ENCODE measurements at places on chromosomes 7 and 10.

- DNase-seq = no peak
These were observed 55.2 kb downstream of the LRMDA start for GRCh38 chr10:75486591-75486990.

- no peak for DNase-seq
These were observed 61.8 kb upstream of the EEPD1 start for GRCh38 chr7:36090976-36091873.

- no peak for DNase-seq
These were observed 80.0 kb downstream of the MLLT10 start for GRCh38 chr10:21614000-21614399.

DNA sequence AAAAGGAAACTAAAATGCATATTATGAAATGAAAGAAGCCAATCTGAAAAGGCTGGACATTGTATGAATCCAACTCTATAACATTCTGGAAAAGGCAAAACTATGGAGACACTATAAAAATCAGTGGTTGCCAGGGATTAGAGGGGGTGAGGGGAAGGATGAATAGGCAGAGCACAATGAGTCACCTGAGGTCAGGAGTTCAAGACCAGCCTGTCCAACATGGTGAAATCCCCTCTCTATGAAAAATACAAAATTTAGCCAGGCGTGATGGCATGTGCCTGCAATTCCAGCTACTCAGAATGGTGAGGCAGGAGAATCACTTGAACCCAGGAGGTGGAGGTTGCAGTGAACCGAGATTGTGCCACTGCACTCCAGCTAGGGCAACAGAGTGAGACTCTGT lies 324.8 kb upstream of the PHYHIPL start:
- DNase-seq = no peak

DNA sequence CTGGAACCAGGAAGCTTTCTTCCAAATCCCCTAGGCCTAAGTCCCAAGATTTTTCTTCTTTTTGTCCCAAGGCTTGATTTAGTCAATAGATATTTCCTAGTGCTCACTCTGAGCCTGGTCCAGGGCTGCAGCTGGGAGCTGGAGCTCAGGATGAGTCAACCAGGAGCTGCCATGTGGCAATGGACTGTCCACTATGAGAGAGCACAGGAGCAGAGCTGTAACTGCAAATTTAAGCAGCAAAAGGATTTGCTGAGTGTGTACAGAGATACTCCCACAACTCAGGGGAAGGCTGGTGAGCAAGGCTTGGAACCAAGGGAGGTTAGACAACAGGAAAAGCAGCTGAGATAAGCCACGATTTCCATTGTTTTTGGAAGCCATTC lies 92.1 kb upstream of the CXCL12 start:
- no peak for DNase-seq

- DNase-seq = no peak
These were observed 156.5 kb downstream of the PRKCQ start for GRCh38 chr10:6423413-6424170.

DNA sequence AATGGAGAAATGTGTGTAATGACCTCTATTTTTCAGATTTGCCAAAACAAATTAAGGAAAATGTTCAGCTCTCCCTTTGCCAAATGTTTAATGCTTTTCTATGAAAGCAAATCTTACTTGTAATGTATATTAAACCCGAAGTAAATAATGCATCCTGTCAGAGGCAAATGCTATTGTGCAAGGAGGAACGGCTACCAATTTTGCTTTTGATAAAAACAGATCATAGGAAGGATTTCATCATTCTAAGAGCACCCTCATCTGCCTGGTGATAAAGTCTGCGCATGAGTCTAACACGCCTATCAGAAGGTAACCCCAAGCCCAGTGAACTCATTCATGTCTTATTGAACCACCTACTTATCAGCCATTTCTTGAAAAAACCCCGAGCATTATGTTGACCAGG lies 412.4 kb upstream of the MKI67 start:
- DNase-seq = no peak

- DNase-seq = no peak
These were observed 60.4 kb upstream of the CDK1 start for GRCh38 chr10:60717852-60718251.

DNA sequence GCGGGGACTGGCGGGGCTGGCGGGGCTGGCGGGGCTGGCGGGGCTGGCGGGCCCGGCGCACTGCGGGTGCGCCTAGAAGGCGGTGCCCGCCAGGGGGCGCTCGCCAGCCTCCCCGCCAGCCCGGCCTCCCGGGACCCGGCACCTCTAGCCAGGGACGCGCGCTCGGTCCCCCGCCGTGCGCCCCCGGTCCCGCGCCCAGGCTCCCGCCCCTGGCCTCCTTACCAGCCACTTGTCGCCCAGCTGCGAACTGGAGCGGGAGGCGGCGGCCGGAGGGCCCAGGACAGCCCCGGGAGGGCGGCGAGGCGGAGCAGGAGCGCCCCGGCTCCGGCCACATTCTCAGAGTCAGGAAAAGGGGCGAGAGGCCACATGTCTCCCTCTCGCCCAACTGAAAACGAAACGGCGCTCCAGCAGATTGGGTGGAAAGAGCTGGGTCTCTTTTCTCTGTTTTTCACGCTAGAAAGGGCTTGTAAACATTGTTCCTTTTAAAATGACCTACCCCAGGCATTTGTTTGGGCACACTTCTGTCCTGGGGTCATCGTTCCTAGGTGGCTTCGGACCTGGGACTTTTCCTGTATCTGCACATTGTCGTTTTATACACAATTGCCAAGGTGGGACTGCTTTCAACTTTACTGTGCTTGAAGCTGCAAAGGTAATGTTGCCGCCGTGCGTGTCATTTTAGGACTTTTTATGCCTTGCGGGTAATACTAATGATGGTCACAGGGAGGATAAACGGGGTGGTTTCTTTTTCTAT lies 378 bp upstream of the PRKCQ start:
- no peak for DNase-seq

DNA sequence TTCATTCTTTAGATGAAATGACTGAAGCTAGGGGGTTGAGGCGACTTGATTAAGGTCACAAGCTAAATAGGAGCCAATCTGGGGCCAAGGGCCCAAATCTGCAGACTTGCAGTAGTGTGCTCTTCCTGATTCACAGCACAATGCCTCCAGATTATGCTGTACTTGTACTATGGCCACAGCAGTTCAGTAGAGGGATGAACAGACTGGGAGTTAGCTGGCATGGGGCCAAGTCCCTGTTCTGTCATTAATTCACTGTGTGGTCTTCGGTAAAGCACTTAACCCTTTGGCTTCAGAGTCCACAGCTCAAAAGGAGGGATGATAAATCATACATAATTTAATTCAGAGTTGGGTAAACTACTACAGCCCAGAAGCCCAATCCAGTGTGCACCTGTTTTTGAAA lies 196.8 kb downstream of the XPNPEP1 start:
- no peak for DNase-seq

DNA sequence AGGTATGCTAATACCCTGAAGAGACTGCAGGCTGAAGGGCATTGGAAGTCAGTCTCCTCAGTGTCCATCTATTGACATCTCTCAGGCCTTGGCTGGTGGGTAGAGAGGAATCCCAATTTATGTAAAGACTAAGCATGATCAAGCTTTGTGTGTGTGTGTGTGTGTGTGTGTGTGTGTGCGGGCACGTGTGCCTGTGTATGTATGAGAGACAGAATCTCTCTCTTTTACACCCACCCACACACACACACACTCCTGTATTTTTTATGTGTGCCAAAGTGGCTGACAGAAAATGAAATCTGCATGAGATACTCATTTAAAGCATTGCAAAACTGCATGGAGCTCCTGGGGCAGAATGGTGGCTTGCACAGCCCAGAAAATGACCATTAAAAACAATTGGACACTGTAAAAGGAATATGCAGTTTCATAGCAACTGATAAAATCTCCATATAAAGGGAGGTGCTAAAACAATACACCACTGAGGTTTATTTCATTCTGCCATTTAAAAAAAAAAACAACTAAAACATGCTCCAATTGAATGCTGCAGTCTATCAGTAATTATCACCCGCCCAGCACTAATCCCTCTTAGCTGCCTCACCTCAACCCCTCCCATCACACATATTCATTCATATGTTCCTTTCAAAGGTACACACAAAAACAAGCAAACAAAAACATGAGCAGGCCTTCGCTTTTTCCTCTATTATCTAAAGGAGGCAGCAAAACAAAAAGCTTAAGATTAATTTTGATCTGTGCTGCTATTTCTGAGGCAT lies 385.0 kb downstream of the KCNMA1 start:
- DNase-seq = no peak

GRCh38 chr7:77222819-77223218 lies 23.2 kb upstream of the FGL2 start:
- DNase-seq = no peak

DNA sequence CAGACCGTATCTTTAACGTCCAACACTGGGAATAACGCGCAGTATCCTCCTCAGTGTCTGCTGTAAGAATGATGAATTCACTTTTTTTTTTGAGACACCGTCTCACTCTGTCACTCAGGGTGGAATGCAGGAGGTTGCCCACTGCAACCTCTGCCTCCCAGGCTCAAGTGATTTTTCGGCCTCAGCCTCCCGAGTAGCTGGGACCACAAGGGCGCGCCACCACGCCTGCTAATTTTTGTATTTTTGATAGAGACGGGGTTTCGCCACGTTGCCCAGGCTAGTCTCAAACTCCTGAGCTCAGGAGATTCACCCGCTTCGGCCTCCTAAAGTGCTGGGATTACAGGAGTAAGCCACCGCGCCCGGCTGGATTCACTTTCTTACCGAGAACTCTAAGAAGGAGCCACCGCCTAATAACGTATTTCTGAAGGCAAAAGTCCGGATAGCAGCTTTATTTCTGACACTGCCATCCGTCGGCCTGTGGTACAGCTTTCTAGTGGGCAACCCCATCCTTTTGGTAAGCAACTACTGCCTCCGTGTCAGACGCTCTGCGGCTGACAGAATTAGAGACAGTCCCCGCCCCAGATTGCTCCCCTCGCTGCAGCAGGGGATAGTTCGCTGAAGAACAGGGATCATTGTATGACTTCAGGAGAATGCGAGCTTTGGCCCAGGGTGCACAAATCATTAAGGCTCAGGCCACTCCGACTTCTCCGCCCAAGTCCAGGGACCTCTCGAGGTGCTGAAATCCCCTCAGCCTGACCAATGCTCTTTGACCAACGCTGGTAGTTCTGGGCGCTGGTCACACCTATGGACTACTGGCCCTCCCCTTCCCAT lies 662 bp downstream of the POLR3A start:
- no peak for DNase-seq

DNA sequence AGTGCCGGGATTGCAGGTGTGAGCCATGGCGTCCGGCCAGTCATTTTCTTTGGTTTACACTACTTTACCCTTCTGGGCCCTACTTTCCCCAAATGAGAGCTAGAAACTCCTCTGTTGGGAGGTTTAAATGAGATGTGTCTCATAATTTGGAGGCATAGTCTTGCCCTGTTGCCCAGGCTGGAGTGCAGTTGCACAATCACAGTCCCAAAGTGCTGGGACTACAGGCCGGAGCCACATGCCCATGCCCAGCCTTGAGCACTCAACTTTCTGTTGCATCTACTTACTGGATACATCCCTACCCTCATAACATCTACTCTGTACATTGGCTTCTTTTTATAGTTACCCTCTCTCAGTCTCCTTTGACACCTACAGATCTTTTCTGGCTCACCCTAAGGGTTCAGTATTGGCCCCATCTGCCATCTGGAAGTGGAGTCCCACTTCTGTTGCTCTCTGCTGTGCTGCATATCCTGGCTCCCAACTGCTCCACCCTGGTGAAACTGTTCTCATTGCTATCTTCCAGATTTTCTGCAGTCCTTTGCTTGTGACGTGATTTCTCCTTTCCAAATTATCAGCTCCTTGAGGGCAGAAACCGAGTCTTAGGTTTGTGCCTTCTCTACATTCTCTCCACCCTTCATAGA lies 8.4 kb downstream of the EIF4H start:
- no peak for DNase-seq

GRCh38 chr10:13268841-13269240 lies 31.0 kb downstream of the PHYH start:
- DNase-seq = no peak

- peak; percentile 14 for DNase-seq
These were observed 1.2 kb downstream of the VCL start for GRCh38 chr10:73998929-73999691.

- no peak for DNase-seq
These were observed 15.7 kb downstream of the SEPTIN7 start for GRCh38 chr7:35816514-35816913.

GRCh38 chr7:116511552-116512519 lies 12.3 kb downstream of the CAV2 start:
- no peak for DNase-seq

- no peak for DNase-seq
These were observed 930 bp downstream of the GIMAP6 start for GRCh38 chr7:150631084-150631826.

DNA sequence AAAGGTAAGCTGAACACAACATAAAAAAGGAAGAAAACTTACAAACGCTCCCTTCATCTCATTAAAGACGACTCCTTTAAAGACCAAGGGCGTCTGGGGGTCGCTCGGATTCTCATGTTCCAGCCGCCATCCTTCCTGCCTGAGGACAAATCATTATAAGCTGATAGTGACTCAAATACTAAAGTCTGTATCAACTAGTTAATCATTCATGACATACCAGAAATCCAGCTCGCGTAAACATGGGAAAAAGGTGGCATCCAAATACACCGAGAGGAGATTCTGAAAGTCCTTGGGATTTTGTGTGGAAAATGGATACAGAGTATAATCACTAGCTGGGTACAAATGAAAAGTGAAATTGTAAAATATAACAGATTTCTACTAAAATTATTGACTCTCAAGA lies 7.4 kb downstream of the PITRM1 start:
- DNase-seq = no peak

GRCh38 chr10:76784076-76784475 lies 853.5 kb downstream of the KCNMA1 start:
- no peak for DNase-seq

GRCh38 chr7:23003505-23004246 lies 10.3 kb downstream of the HYCC1 start:
- DNase-seq = no peak

DNA sequence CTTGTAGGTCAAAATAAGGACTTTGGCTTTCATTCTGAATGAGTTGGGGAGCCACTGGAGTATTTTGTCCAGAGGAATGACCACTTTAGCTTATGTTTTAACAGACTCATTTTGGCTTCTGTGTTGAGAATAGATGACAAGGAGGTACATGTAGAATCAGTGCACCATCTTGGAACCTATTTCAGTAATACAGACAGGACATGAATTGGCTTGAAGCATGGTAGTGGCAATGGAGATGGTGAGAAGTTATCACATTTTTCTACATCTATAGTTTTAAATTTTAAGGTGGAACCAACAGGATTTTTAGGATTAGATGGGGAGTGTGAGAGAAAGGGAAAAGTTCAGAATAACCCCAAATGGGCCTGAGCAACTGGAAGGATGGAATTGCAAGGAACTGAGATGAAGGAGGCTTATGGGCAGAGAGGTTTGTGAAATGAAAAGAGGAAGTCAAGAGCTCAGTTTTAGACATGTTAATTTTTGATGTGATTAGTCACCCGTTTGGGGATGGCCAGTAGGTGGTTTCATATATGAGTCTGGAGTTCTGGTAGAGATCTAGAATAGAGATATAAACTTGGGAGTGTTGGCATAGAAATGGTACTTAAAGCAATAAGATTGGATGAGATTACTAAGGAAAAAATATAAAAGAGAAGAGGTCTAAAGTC lies 89.2 kb upstream of the JAZF1 start:
- no peak for DNase-seq

All from NCI-H510A (cell line).